A549 (cell line): ENCODE measurements at places on chromosomes 16 and 17.

GRCh38 chr16:66418165-66418962 lies 8.7 kb upstream of the BEAN1 start:
- DNase-seq: no peak

DNA sequence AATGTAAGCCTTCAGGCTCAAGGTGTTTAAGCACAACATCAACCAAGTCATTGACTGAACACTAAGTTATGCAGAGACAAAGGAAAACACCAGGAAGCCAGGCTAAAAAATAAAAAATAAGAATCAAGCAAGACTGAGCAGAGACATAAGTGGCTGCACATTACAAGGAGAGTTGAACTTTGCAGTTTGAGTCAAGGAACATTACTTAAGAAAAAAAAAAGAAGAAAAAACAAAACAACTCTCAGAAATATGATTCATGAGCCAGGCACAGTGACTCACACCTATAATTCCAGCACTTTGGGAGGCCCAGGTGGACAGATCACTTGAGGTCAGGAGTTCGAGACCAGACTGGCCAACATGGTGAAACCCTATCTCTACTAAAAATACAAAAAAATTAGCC lies 168.1 kb downstream of the C16orf95 start:
- DNase-seq: no peak

DNA sequence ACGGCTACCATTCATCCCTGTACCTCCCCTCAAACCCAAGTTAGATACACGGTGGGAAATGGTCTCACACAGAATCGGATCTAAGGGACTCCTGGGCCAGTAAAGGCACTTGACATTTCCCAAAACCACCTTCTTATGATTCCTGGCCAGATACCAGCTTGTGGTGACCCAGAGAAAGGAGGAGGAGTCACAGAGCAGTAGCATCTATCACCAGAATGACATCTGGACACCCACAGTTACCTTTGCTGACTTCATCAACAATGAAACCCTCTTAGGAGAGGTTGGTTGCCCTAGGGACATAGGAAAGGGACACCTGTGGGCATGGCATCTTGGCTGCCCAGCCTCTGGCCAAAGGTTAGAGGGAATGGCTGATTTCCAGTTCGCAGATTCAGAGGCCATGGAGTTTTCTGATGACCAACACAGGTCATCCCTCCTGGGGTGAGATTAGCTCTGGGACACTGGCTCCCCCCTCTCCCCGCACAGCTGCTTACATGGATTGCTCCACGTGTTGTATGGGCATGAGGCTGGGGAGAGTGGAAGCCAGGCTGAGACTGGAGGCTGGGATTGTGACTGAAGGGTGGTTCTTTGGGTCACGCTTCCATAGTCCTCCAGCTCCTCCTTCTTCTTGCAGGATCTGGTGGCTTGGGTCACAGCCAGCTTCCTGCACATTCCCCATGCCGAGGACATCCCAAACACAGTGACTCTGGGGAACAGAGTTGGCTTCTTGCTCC lies 1.4 kb upstream of the AOC3 start:
- DNase-seq: no peak

GRCh38 chr16:65392806-65393565 lies 271.1 kb upstream of the CDH11 start:
- no peak for DNase-seq

DNA sequence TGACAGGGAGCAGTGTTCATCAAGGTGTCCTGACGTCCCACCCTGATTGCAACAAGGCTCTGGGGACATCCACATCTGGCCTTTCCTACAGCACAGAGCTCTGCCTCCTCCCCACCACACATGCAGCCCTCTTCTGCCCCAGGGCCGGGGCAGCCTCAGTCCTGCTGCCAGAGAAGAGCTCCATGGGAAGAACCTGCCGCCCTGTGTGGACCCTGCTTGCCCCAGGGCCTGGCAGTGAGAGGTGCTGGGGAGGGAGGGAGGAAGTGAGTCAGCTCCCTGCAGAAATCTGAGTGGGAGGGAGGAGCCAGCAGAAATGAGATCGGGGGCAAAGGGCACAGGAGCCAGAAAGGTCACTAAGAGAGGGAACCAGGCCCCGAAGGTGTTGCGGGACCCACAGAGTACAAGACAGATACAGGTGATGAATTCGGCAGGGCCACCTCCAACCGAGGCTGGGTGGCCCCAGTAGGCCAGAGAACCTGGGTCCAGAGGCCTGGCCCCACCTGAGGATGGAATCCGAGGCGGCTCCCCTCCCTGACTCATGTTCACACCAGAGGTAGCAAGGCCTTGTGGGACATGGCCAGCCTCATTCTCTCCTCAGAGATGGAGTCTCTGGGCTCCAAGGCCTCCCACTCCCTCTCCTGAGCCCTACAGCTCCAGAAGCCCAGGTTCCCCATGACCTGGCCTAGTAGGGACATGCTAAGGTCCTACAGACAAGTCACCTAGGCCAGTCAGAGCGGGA lies 24.8 kb downstream of the MYO18A start:
- peak; percentile 90 for DNase-seq

GRCh38 chr17:18259621-18260331 lies 686 bp upstream of the MIEF2 start:
- no peak for DNase-seq

GRCh38 chr16:31376705-31377104 lies 16.4 kb upstream of the ITGAD start:
- DNase-seq: no peak

DNA sequence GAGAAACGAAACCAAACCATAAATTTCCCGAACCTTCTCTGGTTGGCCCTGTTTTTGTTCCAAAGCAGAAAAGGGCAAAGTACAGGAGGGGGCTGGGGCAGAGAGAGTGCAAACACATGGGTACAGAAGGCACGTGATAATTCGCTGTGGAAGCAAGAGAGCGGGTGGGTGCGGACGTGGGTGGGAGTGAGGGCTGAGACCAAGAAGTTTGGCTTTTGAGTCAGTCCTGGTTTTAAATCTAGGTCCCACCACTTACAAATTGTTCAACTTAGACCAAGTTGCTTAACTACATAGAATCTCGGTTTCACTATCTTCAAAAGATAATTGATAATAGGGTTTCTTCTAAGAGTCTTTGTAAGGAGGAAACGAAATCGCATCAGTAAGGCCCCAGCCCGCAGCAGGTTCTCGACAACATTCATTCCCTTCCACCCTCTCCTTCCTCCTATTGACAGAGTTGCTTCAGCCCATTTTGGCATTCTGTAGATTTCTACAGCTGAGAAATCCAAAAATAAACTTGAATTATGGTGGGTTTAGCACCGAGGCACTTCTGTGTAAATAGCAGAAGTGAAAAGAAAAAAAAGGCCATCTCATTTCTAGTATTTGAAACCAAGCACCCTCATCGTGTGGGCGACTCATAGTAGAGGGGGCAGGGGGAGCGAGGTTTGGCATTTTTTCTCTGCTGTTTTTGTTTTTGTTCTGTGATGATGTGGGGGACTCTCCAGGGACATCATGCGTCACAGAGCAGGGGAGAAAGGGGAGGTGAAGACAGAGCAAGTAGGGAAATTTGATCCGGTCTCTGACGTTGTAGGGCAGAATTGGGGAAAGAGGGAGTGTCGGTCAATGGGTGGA lies 33.6 kb upstream of the CCR7 start:
- DNase-seq: no peak
